Activated CD8-positive, alpha-beta memory T cell treated with anti-CD3 and anti-CD28 coated beads for 1 hour (primary cell): ENCODE measurements at places on chromosomes 3 and 15.

- no peak for DNase-seq
Measured at GRCh38 chr15:30979457-30979856, 12.0 kb downstream of the MTMR10 start.

DNA sequence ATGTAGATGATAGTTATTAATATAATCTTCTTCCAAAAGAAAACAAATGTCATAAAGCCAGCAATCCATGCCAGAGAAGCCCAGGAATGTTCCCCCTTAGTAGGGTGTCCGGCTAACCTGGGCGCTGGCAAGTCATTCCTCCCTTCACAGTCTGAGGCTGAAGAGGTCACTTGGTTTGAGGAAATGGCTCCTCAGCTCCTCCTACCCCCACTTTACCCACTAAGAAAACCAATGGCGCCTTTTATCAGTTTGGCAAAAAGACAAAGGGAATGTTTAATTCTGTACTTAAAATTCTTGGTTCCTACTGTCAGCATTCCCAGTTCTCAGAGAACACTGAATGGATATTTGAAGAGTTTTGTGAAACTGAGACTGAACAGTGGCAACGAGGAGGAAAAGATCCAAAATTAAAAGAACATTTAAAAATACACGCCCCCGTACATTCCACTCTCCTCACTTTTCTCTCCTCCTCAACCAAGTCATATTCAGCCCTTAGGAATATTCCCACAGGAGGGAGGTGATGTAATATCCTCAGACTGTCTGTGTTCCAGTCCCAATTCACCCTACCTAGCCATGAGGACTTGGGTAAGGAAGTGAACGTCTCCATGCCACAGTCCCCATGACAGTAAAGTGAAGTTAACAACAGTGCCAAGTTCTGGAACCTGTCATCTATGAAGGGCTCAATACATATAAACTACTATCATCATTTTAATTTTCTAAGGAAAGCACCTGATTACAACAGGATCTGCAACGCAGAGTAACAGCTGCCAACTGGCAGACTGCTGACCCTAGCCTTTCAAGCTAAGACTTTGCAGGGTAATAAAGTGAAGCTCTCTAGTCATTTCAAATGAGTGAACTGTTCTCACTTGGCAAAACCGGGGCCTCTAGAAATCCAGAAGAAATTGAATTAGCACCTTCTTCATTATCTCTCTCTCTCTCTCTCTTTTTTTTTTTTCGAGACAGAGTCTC is 234.5 kb upstream of the ICE2 start:
- DNase-seq = no peak

DNA sequence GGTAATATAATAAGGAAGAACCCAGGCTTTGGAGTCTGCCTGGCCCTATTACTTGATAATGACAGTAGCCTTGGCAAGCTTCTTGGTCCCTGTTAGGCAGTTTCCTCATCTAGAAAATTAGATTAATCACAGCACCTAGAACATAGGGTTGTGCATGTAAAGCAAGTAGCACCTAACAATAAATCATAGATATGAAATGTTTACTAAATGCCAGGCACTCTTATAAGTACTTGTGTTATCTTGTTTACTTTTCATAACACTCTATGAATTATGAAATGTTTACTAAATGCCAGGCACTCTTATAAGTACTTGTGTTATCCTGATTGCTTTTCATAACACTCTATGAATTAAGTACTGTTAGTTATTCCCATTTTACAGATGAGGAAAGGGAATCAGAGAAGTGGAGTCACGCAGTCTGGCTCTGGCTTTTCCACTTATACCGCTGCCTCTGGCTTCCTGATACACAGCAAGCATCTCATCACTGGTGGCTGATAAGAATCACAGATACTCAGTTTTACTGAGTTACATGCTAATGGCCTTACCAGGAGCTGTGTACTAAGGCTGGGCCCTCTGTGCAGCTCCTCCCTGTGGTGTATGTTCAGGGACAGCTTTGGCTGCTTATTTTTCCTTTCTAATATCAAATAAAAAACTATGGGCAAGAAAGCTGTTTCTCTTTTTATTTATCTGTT is 123.4 kb downstream of the FEZF2 start:
- DNase-seq = no peak

- DNase-seq = no peak
Measured at GRCh38 chr15:73870700-73871408, 2.5 kb upstream of the TBC1D21 start.

- no peak for DNase-seq
Measured at GRCh38 chr15:97875025-97875512, 85.4 kb upstream of the ARRDC4 start.

- no peak for DNase-seq
Measured at GRCh38 chr15:91965501-91966193, 112.1 kb downstream of the SLCO3A1 start.

- DNase-seq = no peak
Measured at GRCh38 chr3:25424614-25425013, 3.4 kb upstream of the RARB start.

DNA sequence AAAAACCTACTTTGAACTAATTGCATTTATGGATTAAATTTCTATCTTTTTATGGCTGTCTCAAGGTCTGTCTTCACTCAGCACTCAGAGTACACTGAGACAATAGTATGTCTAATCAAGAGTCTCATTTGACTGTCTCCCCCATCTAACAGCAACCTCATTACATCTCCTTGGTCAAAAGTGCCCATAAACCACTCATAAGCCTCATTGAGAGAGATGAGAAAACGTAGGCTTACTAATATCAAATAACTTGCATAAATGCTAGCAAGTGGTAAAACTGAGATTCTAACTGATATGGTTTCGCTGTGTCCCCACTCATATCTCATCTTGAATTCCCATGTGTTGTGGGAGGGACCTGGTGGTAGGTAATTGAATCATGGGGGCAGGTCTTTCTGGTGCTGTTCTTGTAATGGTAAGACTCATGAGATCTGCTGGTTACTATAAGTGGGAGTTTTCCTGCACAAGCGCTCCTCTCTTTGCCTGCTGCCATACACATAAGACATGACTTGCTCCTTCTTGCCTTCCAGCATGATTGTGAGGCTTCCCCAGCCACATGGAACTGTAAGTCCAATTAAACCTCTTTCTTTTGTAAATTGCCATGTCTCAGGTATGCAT is 113.9 kb downstream of the TFDP2 start:
- DNase-seq = no peak

GRCh38 chr15:62498278-62498677 is 333.2 kb upstream of the C2CD4B start:
- no peak for DNase-seq
